ENCODE measurements at places on chromosomes 13 and 19.

DNA sequence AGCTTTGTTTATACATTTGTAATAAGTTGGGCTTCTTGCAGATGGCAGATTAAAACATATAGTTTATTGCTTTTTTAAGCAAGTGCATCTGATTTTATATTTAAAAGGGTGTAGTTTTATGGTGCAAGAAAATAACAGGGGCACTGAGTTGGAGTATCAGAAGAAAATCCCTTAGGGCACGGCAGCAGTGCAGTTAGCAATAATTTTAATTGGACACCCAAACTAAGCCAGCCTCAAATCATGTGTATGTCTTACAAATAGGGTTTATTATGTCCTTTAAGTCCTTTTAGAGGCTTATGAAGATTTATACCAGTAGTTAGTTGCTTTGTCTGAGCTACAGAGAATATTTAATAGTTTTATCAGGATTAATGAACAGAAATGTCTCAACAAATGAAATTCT, 57.5 kb downstream of the GPC6 start:
- no peak for DNase-seq

GRCh38 chr13:89923736-89924135, 1423.8 kb upstream of the MIR17HG start:
- DNase-seq, result no peak

DNA sequence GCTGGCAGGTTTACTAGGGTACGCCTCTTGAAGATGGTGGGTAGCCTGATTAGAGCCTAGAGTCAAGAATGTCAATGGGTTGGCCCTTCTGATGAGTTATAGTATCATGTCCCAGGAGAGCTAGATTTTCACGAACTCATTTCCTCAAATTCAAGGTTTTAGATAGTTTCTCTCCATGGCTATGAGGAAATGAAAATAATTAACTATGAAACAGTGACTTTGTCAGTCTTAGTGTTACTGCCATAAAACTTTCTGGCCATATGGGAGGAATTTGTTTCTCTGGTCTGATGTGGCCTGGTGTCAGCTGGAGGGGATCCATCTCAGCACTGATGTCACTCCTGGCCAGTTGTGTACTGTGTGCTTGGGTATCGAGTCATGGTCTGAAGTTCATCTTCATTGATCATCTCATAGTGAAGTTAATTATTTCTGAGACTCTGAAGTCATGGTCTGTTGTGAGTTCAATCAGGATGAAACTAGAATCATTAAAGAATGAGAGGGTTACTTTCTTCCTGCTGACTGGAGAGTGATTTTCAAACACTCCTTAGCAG, 49.4 kb upstream of the TNFSF11 start:
- no peak for DNase-seq

DNA sequence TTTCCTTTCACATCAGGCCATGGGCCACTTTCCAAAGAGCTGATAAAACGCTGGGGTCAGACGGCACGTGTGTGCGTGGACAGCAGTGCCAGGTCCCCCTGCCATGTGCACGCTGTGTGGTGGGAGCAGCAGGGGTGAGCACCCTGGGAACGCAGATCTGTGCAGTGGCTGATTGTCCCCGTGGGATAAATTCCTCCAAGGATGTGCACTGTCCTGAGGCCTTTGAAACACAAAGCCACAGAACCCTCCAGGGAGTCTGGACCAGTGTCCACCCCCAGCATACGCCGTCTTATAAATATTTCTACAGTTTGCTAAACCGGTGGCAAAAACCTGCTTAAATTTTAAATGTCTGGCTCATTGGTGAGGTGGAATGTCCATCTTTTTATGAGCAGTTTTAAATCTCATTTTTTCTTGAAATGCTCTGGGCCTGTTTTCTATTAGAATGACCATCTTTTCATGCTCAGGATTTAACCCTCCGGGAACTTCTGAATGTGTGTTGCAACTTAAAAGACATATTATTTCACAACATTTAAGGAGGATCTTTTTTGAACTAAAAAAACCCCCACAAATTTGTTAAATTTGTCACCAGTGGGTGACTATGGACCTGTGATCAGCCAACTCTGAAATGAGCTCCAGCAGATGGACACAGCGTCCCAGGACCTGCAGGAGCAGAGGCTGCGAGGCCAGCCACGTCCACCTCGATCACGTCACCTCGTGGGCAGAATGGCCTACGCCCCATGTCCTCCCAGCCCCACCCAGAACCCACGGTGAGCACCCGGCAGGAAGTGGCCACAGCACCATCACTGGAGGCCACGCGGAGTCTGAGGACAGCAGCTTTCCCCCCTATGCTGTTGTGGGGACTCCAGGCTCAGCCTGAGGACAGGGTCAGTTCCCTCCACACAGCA, 68.6 kb downstream of the RASA3 start:
- DNase-seq, result peak; percentile 40

GRCh38 chr13:48194379-48194754, 38.6 kb upstream of the ITM2B start:
- no peak for DNase-seq

GRCh38 chr13:33487575-33488243, 202.2 kb upstream of the STARD13 start:
- DNase-seq, result no peak

- DNase-seq, result no peak
Observed at GRCh38 chr13:85631801-85632200, 167.4 kb downstream of the SLITRK6 start.

DNA sequence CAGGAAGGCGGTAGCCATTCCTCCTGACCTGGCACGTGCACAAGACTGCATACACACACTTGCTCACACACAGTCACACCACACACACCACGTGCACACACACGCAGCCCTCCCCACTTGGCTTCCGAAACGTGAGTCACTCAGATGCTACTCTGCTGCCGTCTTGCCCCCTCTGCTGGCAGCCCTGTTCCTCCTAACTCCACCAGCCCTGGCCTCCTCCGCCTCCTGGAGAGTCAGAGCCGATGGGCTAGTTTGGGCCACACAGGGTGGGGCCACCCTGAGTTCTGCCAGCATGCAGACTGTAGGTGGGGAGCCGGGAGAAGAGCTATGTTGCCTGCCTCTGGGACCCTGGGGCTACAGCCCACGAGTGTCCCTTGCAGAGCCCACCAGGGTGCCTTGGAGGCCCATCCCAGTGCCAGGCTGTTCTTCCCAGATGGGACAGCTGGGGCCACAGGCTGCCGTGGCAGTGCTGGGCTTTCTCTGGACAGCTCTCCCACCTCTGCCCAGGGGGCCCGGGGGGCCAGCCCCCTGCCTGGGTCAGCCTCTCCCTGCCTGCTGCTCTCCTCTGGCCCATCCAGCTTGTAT, 12.1 kb downstream of the PIN1 start:
- peak; percentile 56 for DNase-seq

GRCh38 chr19:7351861-7352260, 3.1 kb downstream of the ARHGEF18 start:
- DNase-seq, result no peak

DNA sequence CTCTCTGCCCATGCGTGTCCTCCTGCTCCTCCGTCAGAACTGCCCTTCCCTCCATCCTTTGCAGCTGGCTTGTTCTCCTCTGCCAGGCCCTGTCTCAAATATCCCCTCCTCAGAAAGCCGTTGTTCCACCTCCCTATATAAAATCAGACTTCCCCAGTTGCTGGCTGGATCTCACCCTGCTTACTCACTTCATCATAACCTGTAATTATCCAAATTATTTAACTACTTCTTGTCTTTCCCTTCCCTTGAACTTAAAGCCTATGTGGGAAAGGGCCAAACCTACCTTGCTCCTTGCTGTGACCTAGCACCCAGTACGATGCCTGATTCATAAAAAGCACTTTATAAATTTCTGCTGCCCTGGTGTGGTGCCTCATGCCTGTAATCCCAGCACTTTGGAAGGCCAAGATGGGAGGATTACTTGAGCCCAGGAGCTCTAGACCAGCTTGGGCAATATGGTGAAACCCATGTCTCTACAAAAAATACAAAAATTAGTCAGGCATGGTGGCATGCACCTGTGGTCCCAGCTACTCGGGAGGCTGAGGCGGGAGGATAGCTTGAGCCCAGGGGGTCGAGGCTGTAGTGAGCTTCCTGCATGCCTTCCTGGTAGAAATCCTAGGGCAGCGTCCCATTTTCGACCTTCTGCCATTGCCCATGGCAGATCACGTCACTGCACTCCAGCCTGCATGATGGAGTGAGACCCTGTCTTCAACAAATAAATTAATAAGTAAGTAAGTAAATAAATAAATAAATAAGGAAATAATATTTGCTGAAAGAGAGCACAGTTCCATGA, 39.5 kb upstream of the ZNF536 start:
- no peak for DNase-seq

DNA sequence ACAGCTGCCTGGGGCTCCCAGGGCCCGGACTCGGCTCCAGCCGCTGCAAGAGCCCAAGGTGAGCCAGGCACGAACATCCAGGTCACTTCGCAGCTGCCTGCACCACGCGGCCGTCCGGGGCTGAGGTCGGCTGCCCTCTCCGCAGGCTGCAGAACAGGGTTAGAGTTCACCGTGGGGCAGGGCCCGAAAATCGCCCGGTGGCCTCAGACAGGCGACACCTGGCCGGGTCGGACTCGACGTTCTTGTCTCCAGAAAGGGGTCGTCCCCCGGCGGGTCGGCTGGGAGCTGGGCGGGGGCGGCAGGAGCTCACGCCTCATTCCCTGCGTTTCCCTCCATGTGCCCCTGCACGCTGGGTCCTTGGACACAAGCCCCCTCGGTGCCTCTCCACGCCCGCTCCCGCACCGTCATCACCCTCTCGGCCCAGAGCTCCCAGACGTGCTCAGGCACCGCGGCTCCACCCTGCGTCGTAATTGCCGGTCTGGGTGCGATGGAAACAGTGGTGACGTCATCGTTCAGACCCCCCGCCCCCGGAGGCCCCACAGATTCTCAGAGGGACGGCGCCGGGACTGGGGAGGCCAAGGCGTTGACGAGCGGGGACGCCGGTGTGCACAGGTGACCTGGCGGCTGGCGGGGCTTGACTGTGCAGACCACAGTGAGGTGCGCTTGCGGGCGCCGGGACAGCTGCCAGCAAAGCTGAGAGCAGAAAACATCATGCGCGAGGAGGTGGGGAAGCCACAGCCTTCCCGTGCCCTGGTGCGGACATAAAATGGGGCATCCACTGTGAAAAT, 4.0 kb upstream of the GRIN3B start:
- no peak for DNase-seq

All from stimulated activated CD8-positive, alpha-beta memory T cell treated with anti-CD3 and anti-CD28 coated beads, Interleukin-7, amount 100 ng/mL, for 48 hours (primary cell).